ENCODE measurements at places on chromosomes 3 and 15. TPM values are rescaled to one million over a fixed set of nuclear protein-coding genes. Genes with fewer than 3 reads are reported as not detected.

CHST2 gene
- 5.0 TPM for polyA plus RNA-seq

IL16 gene
- 8.1 TPM for polyA plus RNA-seq

CCDC39 gene
- not detected for polyA plus RNA-seq

SEC22C gene
- 49.2 TPM for polyA plus RNA-seq

LARP6 gene
- 6.2 TPM for polyA plus RNA-seq

GPR160 gene
- 169 TPM for polyA plus RNA-seq

SIDT1 gene
- polyA plus RNA-seq: 4.5 TPM

SPESP1 gene
- polyA plus RNA-seq: 2.3 TPM

OR4F15 gene
- polyA plus RNA-seq: not detected

MNS1 gene
- polyA plus RNA-seq: 5.0 TPM

CCDC54 gene
- 0.04 TPM for polyA plus RNA-seq

GRCh38 chr3:120451272-120451761 lies 525 bp upstream of the FSTL1 start:
- peak; percentile 27 for DNase-seq

DNA sequence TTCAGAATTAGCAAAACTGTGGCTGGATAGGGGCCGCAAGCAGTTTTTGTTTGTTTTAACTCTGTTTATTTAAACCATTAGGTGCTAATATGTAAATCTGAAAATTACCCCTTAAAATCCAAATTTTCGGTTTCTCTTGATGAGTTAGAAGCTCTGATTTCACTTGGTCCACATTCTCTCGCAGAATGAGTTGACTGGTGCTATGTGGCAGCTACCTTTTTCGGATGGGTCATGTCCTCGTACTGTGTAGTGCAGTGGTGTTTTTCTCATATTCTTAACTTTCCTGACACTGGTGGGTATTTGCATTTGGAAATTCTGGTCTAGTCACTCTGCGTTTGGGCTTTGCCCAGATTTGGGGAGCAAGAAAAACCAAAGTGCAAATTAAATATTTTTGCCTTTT lies 87.1 kb downstream of the DIPK2A start:
- no peak for DNase-seq

DNA sequence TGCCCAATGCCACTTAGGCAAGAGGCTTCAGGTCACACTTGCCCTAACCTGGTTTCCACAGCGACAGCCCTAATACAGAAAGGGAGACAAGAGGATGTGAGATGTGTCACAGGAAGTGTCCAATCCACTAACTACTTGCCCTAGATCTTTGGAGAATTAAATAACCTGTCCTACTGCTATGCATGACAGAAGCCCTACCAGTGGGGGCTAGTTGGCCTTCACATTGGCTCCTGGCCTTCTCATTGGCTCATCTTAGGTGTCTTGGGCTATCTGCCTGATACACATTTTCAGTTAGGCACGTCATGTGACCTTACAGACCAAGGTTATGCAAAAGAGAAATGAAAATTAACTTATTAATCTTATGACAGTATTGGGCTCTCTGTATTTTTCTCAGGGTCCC lies 449.9 kb downstream of the FHIT start:
- no peak for DNase-seq

GRCh38 chr3:184498986-184499606 lies 62.5 kb upstream of the EPHB3 start:
- DNase-seq: no peak

DNA sequence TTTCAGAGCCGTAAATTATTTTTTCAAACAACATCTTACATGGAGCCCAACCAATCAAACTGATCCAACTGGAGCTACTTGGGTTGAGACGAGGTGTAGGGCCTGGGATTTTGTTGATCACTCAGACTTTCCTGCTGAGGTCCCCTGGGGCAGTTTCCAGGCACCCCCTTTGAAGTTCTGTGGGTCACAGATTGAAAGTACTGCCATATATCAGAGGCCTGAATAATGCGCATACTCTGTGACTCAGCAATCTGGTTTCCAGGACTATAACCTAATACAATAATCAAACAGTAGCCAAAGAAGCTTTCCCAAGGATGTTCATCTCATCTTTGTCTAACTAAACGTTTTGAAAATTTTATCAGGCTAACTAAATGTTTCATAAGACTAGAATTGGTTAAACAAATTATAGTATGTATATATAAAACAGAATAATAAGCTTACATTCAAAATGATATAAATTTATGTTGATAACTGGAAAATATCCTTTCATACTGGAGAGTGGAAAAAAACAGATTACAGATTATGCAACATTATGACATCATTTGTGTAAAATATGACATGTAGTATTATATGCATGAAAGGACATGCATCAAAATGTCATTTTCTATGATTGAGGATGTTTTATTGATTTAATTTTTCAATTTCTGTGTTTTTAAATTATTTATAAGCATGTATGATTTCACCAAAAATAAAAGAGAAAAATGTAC lies 617.1 kb downstream of the NTRK3 start:
- DNase-seq: no peak

DNA sequence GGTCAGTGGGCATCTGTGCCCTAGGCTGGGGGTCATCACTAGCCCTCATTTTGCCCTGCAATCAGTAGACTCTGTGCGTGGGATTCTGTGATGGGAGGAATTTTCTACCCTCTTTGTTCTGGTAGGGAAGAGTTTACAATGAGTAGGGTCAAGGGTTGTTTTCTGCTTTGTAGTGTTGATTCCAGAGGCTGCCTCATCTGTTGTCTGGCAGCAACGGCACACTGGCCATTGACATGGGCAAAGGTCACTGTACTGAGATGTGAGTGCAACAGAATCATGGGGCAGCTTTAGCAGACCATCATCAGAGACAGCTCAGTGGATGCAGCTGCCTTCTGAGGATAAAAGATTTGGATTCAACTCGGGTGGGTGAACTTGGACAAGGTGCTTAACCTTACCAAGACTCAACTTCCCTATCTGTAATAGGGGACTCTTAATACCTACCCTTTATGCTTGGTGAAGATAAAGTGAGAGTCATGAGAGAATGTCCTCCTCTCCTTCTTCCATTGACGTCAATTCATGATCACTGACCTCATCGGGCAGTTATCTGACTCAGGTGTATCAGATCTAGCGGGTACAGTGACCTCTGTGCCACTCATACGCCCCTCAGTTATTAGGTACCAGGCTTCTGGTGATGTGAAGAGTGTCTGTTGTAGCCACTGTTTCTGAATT lies 127.5 kb downstream of the RPLP1 start:
- peak; percentile 89 for DNase-seq

- DNase-seq: no peak
Observed at GRCh38 chr3:36648241-36649034, 115.9 kb downstream of the DCLK3 start.

GRCh38 chr3:58627570-58627885 lies 39.0 kb downstream of the FAM3D start:
- no peak for DNase-seq

- no peak for DNase-seq
Observed at GRCh38 chr3:39221141-39221530, 28.7 kb upstream of the XIRP1 start.

GRCh38 chr3:9298236-9298635 lies 48.8 kb upstream of the SRGAP3 start:
- DNase-seq: no peak

GRCh38 chr15:51935466-51936104 lies 36.0 kb downstream of the LEO1 start:
- no peak for DNase-seq

- DNase-seq: no peak
Observed at GRCh38 chr15:75407083-75407482, 38.7 kb upstream of the MAN2C1 start.

DNA sequence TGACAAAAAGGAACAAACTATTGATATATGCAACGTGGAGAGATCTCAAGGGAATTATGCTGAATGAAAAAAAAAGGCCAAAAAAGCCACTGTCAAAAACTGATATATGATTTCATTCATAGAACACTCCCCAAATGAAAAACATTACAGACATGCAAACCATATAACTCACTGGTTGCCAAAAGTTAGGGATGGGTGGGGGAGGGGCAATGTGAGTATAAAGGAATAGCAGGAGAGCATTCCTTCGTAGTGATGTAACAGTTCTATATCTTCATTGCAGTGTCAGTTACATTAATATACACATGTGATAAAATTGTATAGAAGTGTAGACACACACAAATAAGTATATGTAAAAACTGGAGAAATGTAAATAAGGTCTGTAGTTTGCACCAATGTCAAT lies 12.2 kb downstream of the GBE1 start:
- DNase-seq: no peak

DNA sequence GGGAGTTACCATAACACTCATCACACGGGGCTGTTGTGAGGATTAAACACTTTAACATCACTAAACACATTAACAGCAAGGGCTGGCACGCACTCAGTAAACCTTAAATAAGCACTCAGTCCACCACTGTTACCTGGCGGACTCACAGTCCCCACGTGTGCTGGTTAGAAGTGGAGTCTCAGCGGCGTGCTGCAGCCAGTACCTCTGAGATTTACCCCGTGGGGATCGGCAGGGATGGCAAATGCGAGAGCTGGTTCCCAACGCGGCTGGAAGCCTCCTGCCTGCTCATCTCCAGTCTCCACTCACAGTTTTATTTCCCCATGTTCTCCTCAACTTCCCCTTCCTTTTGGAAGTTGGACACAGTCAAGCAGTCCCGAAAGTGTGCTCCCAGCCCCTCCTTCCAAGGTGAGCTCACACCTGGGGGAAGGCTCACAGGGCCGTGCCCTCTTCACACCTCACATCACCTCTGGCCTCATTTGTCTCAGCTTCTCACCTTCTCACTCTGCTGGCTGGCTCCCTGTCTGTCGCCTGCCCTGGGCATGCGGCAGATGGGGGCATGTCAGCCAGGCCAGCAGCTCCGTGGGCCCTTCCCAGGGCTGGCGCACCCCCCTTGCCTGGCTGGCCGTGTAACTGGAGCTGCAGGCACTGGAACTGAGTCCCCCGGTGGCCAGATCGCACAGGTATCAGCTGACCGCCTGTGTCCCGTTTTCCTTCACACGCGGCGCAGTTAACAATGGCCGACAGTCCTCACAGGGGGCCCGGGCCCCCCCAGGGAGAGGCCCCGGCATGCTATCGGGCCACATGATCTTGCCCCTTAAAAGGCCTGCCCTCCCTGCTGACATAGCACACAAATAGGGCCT lies 87.1 kb downstream of the WNT7A start:
- no peak for DNase-seq

- DNase-seq: peak; percentile 4
Observed at GRCh38 chr15:42832576-42832975, 88.0 kb downstream of the TTBK2 start.

DNA sequence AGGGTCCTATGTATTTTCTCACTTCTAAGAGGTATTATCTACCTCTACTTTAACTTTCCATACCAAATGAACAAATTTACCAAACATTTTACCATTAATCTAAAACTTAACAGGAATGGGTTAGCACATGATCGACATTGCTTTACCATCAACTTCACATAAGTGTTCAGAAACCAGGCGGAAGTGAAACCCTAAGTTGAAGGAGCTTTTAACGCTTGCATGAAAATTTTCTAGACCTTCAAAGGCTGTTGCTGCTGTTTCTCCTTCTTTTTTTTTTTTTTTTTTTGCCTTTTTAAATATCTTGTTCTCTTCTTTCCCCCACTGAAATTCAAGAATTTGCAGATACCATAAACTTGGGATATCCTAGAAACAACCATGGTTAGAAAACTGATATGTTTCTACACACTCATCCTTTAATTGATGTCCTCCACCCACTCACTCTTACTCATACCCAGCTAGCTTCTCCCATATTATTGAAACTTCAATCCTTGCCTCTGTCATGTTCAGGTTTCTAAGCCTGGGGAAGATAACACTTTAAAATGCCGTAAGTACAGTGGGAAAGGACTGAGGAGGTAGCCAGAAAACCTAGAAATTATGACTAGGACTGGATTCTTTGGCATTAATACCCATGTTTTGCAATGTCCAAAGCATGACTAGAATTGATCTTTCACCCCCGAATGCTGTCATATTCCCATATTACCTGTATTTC lies 24.7 kb downstream of the MYO5A start:
- DNase-seq: no peak

DNA sequence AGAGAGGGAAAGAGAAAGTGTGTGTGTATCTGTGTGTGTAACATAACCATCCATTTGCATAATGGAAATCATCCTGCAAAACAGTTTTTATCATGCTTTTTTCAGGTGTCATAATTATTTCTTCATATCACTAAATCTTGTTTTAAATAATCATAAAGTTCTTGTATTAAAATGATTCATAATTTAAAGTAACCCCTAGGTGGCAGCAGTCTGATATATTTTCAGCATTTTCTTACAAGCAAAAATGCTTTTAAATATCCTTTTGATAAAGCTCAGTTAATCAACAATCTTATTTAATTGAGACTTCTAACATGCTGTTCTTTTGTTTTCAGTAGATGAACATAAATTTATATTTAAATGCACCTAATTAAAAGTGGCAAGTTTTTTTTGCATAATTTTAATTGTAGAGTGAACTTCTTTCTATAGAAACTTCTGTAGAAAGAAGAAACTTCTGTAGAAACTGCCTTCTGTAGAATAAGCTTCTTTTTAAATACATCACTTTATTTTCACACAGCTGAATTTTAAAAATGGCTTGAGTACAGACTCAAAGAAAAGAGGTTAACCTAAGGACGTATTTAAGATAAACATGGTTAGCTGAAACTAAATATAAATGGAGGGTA lies 72.5 kb downstream of the OPA1 start:
- peak; percentile 34 for DNase-seq

- no peak for DNase-seq
Observed at GRCh38 chr3:100084100-100084806, 30.0 kb downstream of the FILIP1L start.

DNA sequence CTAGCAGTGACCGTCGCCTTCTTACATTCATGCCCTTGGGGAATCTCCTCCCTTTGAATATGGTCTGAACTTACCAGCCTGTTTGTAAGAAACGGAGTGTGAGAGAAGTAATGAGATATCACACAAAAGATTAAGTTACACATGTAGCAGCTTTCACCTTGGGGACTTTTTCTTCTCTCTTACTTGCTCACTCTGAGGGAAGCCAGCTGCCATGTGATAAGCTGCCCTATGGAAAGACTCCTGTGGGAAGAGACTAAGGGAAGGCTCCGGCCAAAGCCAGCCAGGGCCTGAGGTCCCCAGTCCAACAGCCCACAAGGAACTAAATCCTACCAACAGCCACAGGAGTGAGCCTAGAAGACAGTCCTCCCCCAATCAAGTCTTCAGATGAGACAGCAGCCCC lies 190.4 kb upstream of the TSC22D2 start:
- no peak for DNase-seq

DNA sequence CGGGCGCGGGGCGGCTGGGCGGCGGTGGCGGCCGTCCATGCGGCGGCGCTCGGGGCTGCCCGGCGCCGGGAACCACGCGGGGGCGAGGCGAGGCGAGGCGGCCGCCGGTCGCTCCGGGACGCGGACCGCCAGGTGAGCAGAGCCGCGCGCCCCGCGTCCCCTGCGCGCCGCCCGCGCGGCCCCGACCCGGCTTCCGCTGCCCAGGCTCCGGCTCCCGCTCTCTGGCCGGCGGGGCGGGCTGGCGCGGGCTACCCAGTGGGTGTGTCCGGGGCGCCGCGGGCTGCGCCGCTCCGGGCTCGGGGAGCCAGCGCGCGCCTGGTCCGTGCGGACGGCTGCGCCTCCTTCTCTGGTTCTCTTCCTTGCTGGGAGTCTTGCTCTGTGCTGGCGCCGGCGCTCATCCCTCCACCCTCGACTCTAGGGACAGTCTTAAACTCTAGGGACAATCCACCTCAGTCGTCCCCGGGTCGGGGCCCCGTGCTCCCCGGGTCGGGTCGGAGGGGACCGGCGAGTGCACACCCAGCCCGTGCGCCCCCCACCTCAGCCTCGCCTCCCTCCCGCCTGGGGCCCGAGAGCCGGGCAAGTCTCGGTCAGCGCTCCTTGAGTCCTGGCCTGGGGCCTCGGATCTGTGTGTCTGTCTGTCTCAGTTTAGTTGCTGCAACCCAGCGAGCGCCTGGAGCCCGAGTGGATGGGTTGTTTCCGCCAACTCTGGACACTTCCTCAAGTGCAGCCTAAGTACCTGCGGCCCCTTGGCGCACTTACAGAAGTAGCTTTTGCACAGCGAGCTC lies 488 bp downstream of the THSD4 start:
- DNase-seq: peak; percentile 29
